T-helper 17 cell (primary cell): ENCODE measurements at places on chromosomes 7 and 10.

DNA sequence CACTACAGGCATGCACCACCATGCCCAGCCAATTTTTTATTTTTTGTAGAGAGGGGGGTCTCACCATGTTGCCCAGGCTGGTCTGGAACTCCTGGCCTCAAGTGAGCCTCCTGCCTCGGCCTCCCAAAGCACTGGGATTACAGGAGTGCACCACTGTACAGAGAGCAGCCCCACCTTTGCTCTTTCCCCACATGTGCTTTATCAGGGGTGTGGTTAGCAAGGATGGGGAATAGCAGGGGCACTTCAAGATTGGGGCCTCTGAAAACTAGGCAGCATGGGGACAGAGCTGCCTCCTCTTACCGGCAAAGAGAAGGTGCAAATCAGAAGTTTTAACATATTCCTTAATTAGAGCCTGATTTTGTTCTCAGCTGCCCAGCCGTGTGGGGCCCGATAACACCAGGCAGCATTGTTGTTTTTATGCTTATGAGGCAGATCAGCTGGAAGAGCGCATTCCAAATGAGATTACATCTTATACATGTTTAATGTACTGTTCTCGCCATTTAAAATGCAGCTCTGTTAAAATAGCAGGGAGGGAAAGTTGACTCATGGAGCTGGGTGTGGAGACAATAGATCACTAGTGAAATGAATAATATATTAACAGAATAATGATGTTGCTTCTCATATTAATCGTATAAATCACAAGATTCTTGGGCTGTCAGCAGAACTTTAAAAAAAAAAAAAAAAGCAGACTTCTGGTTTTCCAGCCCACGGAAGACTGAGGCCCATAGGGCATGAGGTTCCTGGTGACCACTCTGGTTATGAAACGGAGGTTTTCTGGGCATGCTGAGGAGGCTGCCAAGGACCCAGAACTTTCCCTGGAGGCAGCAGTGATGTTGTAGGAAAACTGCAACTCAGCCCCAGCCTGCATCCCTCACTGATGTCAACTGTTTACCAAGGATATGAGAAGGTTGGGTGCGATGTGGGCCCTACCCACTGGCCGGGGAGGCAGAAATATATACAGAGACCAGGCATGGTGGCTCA is 62.5 kb downstream of the TMEM130 start:
- no peak overlapping the region for H3K27ac ChIP-seq
- DNase-seq: no peak
- H3K4me1 ChIP-seq: peaks cover 2% of the 10 kb centered on the region
- peaks cover 10% of the 10 kb centered on the region for H3K27me3 ChIP-seq
- no peaks in the 10 kb centered on the region for H3K36me3 ChIP-seq

GRCh38 chr10:43160046-43160920 is 22.0 kb downstream of the CSGALNACT2 start:
- H3K4me3 ChIP-seq: no peak overlapping the region
- peak overlapping the region; percentile 79 for H3K27ac ChIP-seq
- DNase-seq: no peak
- H3K4me1 ChIP-seq: peaks cover 32% of the 10 kb centered on the region
- peaks cover 18% of the 10 kb centered on the region for H3K36me3 ChIP-seq

GRCh38 chr10:73653195-73653594 is 2.6 kb downstream of the SYNPO2L start:
- H3K36me3 ChIP-seq: peaks cover 7% of the 10 kb centered on the region
- H3K27ac ChIP-seq: no peak overlapping the region
- H3K4me1 ChIP-seq: peaks cover 3% of the 10 kb centered on the region
- peaks cover 16% of the 10 kb centered on the region for H3K27me3 ChIP-seq
- no peak for DNase-seq
- no peak overlapping the region for H3K4me3 ChIP-seq

DNA sequence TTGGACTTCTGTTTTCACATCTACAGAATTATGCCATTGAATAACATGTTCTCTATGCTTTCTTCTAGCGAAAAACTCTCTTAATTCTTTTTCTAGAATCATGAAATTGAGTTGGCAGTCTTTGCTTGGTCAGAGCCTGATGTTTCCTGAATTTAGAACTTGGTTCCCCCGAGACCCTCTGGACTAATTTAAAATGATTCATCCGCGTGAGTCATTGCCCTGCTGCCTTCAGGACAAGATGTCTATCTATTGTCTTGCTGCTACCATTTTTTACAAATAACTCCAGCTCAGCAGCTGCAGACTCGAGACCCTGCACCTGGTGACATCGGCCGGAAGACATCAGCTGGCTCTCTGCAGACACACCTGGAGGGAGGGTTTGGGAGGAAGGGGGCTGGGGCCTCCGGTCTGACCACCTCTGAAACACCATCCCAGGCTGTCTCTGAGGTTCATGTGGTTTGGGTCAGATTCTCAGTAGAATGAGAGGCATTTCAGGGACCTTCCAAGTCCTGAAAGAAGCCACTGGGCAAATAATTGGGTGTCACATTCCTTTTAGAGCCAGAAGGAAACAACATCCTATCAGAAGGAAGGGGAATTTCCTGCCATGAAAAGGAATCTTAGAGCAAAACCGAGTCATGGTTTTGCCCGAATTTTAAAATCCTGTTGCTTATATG is 20.9 kb upstream of the KLF6 start:
- H3K36me3 ChIP-seq: no peaks in the 10 kb centered on the region

DNA sequence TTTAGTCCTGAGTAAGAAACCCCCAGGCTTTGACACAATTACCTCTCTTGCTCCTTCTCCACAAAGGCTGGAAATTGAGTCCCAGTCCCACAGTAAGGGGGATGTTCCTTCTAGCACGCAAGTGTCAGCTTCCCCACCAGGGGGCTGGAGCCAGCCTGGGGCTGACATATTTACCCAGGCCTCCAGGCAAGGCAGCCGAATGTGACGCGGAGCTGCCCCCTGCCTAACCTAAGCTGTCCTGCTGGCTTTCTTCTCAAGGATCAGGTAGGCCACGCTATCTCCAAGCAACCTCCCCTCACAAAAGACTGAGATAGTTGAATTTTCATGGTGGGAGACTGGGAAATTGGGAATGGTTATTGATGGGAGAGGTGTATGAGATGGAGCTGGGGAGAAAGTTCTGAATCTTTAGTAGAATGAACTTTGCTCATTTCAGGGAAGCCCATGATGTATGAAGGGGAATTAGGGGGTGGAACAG is 19.2 kb upstream of the BMPER start:
- DNase-seq: no peak
- H3K36me3 ChIP-seq: no peaks in the 10 kb centered on the region
- no peak overlapping the region for H3K27ac ChIP-seq
- no peak overlapping the region for H3K4me3 ChIP-seq
- peaks cover 6% of the 10 kb centered on the region for H3K4me1 ChIP-seq

GRCh38 chr10:24707445-24707844 is 16.2 kb downstream of the ARHGAP21 start:
- no peak for DNase-seq
- H3K4me1 ChIP-seq: peaks cover 8% of the 10 kb centered on the region
- no peaks in the 10 kb centered on the region for H3K27me3 ChIP-seq
- no peak overlapping the region for H3K4me3 ChIP-seq

GRCh38 chr10:130635528-130635927 is 499.3 kb downstream of the GLRX3 start:
- H3K4me1 ChIP-seq: no peaks in the 10 kb centered on the region
- no peak for DNase-seq
- no peaks in the 10 kb centered on the region for H3K36me3 ChIP-seq
- no peak overlapping the region for H3K4me3 ChIP-seq
- H3K27me3 ChIP-seq: peaks cover 15% of the 10 kb centered on the region

GRCh38 chr7:129163875-129164544 is 19.5 kb downstream of the TSPAN33 start:
- peaks cover 3% of the 10 kb centered on the region for H3K36me3 ChIP-seq
- no peak overlapping the region for H3K27ac ChIP-seq
- H3K4me3 ChIP-seq: no peak overlapping the region
- peaks cover 8% of the 10 kb centered on the region for H3K4me1 ChIP-seq

DNA sequence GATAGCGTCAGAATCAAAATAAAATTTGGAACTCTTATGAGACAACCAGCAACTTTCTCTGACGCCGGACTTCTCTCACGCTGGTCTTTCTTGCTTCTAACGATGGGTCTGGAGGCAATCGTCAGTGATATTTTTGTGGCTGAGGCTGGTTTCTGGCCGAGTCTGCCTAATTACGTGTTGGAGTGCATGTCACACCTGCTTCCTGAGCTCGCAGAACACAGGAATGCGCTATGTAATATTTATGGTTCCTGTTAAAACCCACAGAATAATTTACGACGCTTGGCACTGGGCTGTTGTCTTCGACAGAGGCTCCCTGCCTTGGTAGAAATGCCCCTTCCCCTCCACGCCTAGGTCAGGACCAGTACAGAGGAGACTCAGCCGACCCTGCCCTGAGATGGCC is 64.9 kb downstream of the NPTX2 start:
- no peak overlapping the region for H3K27ac ChIP-seq
- H3K27me3 ChIP-seq: peaks cover 26% of the 10 kb centered on the region
- no peaks in the 10 kb centered on the region for H3K4me1 ChIP-seq
- no peaks in the 10 kb centered on the region for H3K36me3 ChIP-seq

DNA sequence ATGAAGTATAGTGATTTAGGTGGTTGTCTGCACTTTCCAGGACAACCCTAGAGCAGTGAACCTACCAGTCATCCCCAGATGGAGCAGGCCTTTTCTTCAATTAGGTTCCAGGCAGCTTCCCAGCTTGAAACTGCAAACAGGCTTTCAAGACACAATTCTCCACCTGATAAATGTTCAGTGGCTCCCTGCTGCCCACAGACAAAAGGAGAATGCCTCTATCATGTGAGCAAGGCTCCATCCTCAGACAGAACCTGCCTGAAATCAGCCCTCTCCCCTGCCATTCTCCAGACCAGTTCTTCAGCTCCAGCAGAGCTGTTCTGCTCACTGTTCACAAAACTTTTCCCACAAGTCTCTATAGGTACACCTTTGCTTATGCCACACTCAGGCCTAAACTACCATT is 22.1 kb downstream of the RELN start:
- DNase-seq: no peak
- peaks cover 6% of the 10 kb centered on the region for H3K27me3 ChIP-seq
- no peak overlapping the region for H3K4me3 ChIP-seq
- no peak overlapping the region for H3K27ac ChIP-seq

- H3K4me1 ChIP-seq: no peaks in the 10 kb centered on the region
- no peak for DNase-seq
- H3K36me3 ChIP-seq: no peaks in the 10 kb centered on the region
- peaks cover 26% of the 10 kb centered on the region for H3K27me3 ChIP-seq
- H3K27ac ChIP-seq: no peak overlapping the region
- no peak overlapping the region for H3K4me3 ChIP-seq
These were observed 105.0 kb upstream of the SLC26A5 start for GRCh38 chr7:103551016-103551415.

DNA sequence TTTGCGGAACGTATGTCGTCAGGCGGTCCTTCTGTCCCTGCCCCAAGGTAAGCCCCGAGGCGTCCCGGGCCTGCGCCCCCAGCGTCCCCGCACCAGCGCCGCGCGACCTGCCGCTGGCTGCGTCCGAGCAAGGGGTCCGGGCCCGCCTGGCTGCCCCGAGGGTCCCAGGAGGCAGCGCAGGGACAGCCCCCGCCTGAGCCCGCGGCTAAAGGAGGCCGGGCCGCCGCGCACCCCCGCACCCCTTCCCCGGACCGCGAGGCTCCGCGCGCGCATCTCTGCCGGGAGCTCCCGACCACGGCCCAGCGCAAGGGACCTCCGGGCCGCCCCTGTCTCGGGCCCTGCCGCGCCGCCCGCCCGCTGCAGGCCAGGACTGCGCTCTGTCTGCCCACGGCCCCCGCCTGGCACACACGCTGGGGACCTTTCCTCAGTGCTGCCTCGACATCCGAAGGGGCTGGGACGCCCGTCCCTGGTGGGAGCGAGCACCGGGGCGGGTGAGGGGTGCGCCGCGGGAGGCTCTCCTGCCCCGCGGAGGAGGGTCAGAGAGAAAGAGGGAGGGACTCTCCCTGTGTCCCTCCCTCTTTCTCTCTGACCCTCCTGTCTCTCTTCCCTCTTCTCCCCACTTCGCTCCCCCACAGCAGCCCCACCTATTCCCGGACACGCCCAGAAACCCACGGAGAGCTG is 25.0 kb downstream of the SHH start:
- no peak for DNase-seq
- H3K4me1 ChIP-seq: peaks cover 16% of the 10 kb centered on the region
- H3K36me3 ChIP-seq: peaks cover 2% of the 10 kb centered on the region
- H3K27ac ChIP-seq: no peak overlapping the region

DNA sequence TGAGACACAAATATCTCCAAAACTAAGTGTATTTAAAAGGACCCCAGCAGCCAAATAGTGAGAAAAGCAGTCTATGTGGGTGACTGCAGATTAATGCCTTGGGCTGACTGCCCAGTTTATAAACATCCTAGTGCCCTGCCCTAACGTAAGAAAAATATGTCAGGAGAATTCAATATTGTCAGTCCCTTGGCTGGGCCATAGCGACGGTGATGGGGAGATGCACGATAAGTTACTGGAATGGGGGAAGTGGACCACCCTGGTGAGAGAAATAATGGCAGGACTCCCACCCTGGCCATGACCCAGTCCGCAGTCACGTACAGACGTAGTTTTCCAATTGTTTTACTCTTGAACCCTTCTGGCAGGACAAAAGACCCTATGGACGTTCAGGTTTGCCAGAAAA is 48.0 kb downstream of the JCAD start:
- H3K27ac ChIP-seq: no peak overlapping the region
- H3K36me3 ChIP-seq: peaks cover under 1% of the 10 kb centered on the region

GRCh38 chr10:110863361-110863760 is 8.4 kb upstream of the PDCD4 start:
- H3K27me3 ChIP-seq: no peaks in the 10 kb centered on the region
- H3K27ac ChIP-seq: peak overlapping the region; percentile 100
- H3K4me1 ChIP-seq: peaks cover 76% of the 10 kb centered on the region
- peak overlapping the region; percentile 41 for H3K4me3 ChIP-seq
- DNase-seq: no peak

DNA sequence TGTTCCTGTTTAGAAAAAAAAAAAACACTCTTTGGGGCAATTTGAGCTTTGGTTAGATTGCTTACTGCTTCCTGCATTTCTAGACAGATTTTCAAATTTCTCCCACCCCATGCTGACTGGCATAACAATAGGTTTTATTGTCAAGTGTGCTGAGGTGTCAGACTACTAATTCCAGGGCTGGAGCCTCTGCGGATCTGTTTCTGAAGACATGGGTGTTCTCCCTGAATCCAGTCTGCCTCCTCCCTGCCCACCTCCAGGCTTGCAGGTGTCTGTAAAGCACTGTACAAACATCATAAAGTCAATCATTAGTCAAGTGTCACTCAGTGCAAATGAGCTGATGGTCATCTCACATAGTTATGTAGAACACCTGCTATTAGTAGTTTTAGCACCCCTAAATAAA is 292.4 kb downstream of the GATA3 start:
- H3K36me3 ChIP-seq: peaks cover 2% of the 10 kb centered on the region
- H3K27ac ChIP-seq: peak overlapping the region; percentile 63
- no peak overlapping the region for H3K4me3 ChIP-seq
- peaks cover 6% of the 10 kb centered on the region for H3K27me3 ChIP-seq

GRCh38 chr7:44980393-44981034 is 1.7 kb upstream of the MYO1G start:
- peak overlapping the region; percentile 98 for H3K27ac ChIP-seq
- peaks cover 58% of the 10 kb centered on the region for H3K4me1 ChIP-seq
- peak; percentile 56 for DNase-seq
- peak overlapping the region; percentile 98 for H3K4me3 ChIP-seq
- peaks cover 12% of the 10 kb centered on the region for H3K36me3 ChIP-seq

DNA sequence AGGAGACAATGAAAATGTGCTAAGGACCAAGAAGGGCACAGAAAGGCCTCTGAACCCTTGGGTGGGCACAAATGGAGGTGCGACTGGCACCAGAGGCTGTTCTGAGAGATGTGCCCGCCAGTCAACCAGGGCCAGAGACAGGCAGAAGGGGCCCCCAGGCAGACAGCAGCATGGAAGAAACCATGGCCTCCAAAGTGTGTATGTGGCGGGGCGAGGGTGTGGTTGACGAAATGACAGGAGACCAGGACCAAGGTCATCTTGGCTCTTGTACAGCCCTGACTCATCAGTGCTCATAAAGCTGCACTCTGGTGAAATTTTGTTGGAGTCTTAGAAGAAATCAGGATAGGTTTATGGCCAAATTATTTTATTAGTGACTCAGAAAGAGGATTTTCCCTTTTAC is 4.0 kb upstream of the MRPS24 start:
- no peaks in the 10 kb centered on the region for H3K27me3 ChIP-seq
- no peak overlapping the region for H3K4me3 ChIP-seq
- H3K36me3 ChIP-seq: peaks cover 7% of the 10 kb centered on the region
- no peak overlapping the region for H3K27ac ChIP-seq
